Fibroblast of lung (primary cell): ENCODE measurements at places on chromosomes 4 and X. TPM values are rescaled to one million over a fixed set of nuclear protein-coding genes. Genes with fewer than 3 reads are reported as not detected.
A peak's percentile ranks its signal among the peaks of the same experiment; 100 is the strongest.

DNA sequence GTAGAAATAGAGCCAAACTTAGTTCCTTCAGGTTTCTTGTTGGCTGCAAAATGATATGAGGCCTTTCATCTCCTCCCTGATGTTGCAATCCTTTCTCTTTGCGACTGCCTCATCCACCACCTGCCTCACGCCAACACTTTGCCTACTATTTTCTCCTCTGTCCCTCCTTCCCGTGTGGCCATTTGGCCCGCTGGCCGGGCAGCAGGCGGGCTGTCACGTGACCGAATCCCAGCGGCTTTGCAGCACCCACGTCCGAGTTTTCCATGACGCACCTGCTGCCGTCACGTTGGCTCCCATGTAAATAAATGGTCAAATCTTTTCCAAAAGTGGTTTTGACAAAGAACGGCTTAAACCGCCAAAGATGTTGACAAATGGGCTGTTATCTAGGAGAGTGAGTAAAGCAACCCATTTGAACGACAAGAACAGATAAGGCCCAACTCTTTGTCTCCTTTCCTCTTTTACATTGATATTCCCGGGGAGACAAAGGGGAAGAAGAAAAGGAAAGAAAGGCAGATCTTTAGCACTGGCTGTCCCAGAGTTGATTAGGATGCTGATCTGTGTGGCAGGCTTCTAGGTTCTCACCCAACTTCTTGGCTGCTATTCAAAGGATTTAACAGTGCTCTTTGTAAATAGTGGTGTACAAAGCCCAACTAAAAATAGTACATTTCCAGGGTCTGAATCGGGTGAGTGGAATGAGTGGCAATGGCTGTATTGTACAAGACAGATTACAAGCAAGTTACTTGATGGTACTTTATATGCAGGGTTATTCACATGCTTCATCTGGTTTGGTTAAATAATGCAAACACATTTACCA lies 174.2 kb upstream of the JADE1 start:
- peak; percentile 73 for DNase-seq

DNA sequence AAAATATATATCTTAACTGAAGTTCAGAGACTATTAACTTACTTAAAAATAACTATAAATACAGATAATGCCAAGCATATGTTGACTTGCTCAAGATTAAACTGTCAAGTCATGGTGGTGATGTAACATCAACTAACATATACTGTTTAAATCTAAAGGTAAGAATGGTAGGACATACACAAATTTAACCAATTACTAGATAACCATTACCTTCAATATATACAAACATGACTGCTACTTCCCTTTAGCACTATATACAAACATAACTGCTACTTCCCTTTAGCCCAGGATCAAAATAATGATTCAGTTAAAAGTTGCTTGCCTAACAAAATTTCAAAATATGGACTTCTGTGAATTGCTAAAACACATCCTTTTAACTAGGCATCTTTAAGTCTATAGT lies 14.9 kb downstream of the HNRNPD start:
- no peak for DNase-seq

GRCh38 chrX:131217989-131218388 lies 71.1 kb downstream of the IGSF1 start:
- DNase-seq: no peak

DNA sequence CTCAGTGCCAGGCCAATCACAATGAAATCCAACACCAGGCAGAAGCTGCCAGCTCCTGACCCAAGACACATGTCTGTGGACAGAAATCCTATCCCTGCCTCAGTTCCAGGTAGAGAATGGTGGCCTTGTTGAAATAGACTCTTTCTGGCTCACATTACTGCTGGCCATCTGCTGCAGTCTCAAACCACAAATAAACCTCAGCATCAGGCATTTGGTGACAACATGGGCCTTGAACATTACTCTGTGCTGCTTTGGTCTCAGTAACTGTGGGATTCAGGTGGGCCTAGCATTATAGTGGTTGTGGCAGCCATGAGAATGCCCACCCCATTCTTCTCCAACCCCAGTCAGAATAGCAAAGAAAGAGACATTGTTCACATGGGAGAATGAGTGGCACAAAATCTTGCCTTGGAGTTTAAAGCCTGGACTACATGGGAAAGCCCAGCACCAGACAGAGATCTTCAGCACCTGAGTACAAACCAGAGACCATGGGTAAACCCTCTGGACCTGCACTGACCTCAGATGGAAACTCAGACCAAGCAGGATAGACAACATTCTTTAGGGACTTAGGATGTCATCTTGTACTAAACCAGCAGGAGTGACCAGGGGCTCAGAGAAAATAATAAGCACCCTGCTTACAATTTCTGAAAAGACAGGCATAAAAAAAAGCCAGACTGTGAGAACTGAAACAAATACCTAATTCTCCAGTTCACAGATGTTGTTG lies 50.4 kb upstream of the TRAM1L1 start:
- DNase-seq: no peak

DNA sequence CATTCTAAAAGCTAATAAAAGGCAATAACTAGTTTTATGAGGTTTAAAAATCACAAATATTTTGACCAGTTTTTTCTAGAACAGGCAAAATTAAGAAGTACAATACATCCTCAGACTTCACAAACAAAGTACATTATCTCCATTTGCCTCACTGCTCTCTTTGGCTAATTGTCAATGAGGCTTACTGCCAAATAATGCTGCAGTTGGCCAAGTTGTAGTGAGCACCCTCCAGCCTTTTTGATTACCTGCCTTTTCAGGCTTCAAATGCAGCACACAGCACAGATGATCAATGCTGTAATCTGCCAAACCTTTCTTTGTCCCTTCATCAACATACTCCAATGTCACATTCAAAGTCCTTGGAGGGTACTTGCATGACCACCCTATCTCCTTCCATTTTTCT lies 605.2 kb downstream of the KLHL13 start:
- no peak for DNase-seq

GRCh38 chr4:105605493-105605892 lies 53.1 kb downstream of the ARHGEF38 start:
- peak; percentile 82 for DNase-seq

DNA sequence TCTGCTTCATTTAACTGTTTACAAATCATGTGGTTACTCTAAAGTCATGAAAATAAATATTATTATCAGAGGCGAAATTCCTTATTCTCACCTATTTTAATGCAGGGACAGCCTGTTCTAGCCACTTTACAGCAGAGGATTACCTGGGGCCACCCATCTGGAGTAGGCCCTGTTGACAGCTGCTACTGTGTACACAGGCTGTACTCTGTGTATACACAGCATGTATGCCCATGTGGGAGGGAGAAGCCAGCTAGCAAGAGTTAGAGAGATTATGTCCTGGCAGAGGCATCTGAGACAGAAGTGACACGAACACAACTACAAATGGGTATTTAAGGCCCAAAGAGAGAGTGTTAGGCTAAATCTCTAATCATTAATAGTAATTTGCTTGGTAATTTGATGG lies 62.1 kb downstream of the GPRIN3 start:
- DNase-seq: no peak

- DNase-seq: no peak
These were observed 171.0 kb upstream of the PPP1R2C start for GRCh38 chrX:42948723-42949657.

- no peak for DNase-seq
These were observed 146.3 kb upstream of the RPS6KA3 start for GRCh38 chrX:20412871-20413486.

- DNase-seq: no peak
These were observed 38.3 kb downstream of the LHFPL1 start for GRCh38 chrX:112641449-112641848.

GRCh38 chr4:74934016-74934831 lies 1.3 kb downstream of the PARM1 start:
- peak; percentile 26 for DNase-seq

DNA sequence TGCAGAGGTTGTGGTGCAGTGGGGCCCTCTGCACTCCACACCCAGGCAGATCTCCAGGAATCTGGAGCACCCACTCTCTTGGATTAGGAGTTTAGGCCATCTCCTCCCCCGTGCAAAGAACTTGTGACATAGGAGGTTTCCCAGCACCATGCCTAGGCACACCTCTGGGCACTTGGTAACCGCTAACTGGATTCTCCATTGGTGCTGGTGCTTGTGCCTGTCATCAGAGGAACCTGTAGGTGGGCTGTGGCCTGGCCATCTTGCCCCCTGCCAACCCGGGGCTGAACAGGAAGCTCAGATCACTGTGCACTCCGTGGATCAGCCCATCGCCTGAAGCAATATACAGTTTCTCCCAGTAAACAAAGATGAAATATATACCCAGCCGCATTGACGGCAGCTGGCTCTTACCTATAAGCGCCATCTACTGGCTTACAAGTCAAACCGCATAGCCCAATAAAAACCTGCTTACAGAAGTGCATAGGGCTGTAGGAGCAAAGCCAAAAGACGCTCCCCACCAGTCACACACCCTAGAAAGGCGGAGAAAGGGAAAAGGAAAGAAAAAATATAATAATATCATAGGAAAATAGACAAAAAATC lies 19.1 kb upstream of the TEX13B start:
- DNase-seq: peak; percentile 58

DNA sequence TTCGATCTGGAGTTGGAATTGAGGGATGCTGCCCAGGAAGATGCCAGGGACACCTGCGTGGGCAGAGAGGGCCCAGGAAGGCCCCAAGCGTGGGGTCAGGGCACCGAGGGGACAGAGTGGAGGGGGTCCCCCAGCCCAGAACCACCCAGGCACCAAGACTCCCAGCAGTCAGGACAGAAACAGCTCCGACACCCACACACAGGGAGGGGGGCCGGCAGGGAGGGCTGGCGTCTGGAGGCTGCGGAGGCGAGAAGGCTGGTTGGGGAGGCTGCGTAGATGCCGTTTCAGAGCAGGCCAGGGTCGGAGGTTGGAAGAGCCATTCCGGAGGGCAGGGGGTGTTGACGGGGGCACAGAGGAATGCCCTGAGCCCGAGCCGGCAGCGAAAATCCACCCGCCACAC lies 23.6 kb downstream of the ATP5ME start:
- no peak for DNase-seq

DNA sequence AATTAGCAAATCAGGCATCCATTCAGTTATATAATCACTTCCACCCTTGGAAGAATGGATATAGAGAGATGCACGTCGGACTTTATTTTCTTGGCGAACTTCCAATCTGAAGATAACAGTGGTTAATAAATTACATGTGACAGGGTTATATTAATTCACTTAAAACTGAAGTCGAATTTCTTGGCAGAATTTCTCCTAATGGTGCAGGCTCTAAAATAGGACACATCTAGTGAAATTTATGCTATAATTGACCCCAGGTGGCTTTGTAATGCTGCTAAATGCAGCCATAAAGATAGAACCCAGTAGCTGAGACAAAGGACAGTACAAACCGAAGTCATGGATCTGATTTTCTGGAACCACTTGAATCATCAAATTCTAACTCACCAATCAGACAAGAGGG lies 20.8 kb upstream of the SLC10A4 start:
- DNase-seq: no peak

DNA sequence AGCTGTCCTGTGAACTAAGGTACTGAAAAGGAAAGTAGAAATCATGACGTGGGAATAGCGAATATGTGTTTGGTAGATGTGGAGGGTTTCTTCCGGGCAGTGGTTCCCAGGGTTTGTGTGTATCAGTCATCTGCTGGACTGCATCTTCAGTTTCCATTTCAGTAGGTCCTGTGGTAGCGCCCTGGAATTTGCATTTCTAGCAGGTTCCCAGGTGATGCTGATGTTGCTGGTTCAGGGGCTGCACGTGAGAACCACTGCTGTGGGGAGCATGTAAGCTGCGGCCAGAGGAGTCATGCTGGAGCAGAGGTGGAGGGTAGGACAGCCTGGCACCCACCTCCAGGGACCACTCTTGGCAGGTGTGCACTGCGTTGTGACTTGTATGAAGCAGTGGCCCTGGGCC lies 47.1 kb downstream of the ARHGAP10 start:
- DNase-seq: no peak

DNA sequence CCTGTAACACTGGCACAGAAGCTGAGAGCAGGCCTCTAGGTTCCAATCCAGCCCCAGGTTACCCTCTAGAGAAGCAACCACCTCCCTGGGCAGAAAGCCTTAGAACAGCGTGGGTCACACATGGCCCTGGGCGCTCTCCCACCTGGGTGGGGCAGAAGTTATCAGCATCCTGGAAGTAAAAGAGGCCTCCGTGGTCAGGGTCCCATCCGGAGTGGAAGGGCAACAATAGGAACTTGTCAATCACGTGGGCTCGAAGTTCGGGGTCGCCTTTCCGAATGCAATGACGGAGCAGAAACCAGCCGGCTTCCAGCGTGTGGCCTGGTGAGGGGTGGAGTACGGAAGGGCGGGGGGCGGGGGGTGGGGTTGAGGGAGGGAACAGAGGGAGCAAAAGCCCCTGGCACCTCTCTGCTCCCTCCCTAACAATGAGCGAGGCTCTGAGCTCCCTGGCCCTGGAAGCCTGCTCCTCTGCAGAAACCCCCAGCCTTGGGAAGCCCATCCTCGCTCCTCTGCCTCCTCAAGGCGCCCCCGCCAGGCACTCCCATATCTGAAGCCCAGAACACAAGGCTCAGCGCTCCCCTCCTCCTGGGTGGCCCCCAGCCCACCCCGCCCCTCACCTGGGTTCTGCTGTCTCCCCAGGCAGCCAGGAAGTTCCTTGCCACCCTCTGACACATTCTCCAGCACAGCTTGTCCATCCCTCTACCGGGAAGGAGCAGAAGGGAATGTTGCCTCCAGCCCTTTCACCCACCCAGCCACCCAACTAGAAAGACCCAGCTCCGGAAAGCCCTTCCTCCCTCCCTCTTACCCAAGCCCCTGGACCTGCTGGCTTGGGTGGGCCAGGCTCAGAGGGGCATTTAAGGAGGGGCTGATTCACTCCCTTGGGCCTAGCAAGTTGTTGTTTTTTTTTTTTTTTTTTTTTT lies 2.8 kb downstream of the RENBP start:
- DNase-seq: no peak

DNA sequence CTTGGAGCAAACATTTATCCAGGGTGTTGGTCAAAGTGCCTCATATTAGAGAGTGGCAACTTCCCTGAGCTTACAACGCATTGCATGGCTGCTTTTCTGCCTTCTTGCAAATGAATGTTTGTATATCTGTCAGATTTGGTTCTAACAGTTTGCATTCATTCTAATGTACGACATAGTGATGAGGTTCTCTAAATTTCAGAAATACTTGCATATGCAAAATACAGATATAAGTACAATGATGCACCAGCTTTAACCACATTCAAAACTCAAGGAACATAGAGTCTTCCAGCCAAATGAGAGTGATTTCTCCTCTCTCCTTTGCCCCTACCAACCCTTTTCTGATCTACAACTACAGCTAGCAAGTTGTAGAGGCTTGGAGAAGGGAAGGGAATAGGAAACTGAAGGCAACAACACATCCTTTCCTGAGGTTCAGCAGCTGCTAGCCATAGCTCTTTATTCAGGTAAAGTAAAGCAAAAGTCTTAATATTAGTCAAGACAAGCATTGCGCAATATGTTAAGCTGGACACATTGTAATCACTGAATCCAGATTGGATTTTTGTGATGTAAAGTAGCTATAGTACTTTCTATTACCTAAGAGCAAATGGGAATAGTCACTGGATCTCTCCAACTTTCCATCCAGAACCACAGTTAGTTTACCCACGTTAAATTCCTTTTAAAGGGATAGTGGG lies 6.3 kb downstream of the TKTL2 start:
- no peak for DNase-seq

- peak; percentile 82 for DNase-seq
These were observed 28.6 kb downstream of the HADH start for GRCh38 chr4:108018040-108018883.

The TRO gene
- total RNA-seq: 11.3 and 13.0 TPM in 2 replicates

The ZCCHC12 gene
- total RNA-seq: under 0.01 TPM in 1 of 2 replicates, not detected in the other

The TMSB15C gene
- total RNA-seq: 2.6 and 4.1 TPM in 2 replicates

The HMGB3 gene
- 5.4 and 8.8 TPM in 2 replicates for total RNA-seq

The USP17L12 gene
- not detected in 2 replicates for total RNA-seq

The TRIM61 gene
- 4.5 and 5.4 TPM in 2 replicates for total RNA-seq

The NDST3 gene
- not detected in 2 replicates for total RNA-seq

The AFM gene
- total RNA-seq: not detected in 2 replicates

The CFP gene
- under 0.01 and 0.17 TPM in 2 replicates for total RNA-seq

The TKTL2 gene
- total RNA-seq: not detected in 2 replicates

The DUX4 gene
- not detected in 2 replicates for total RNA-seq

The PCDH10 gene
- 0.26 and 0.66 TPM in 2 replicates for total RNA-seq

The S100P gene
- not detected in 2 replicates for total RNA-seq
